Esophagus muscularis mucosa (tissue), 4 donors: ENCODE measurements at places on chromosomes 16 and 17. TPM values are rescaled to one million over a fixed set of nuclear protein-coding genes. Genes with fewer than 3 reads are reported as not detected.

DNA sequence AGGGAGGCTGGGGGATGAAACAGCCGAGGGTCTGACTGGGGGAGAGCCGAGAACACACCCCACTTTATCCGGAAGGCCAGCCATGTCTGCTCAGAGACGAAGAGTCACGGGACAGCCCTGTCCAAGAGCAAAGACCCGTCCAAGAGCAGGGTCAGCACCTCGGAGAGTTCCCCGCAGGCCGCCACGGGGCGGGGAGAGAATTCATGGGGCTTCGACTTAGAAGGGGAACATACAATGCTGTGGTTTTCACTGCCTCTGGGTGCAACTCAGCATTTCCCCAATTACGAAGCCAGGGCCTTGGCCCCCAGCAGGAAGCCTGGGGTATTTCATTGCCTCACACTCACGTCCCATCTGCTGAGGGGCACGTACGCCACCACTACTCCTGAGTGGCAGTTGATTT lies 59.3 kb downstream of the JPH3 start:
- no peak for DNase-seq

DNA sequence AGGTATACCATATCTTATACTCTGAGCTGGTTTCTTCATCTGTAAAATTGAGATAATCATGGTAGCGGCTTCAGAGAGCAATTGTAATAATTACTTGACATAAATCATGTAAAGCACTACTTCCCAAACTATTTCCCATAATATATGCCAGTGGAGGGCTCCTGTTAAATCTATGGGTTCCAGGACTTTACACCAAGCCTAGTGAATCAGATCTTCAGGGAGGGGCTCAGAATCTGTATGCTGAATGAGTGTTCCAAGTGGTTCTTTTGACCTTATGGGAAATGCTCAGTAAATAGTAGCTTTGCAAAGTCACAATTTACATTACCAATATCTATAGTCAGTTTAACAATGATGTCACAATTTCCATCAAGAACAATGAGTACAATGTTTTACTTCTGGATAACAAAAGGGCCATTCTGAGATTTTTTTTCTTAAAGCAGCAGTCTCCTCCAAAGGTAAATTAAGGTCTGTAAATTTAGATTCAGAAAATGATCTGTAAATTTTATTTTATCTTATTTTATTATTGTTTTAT lies 50.9 kb upstream of the NLK start:
- no peak for DNase-seq

DNA sequence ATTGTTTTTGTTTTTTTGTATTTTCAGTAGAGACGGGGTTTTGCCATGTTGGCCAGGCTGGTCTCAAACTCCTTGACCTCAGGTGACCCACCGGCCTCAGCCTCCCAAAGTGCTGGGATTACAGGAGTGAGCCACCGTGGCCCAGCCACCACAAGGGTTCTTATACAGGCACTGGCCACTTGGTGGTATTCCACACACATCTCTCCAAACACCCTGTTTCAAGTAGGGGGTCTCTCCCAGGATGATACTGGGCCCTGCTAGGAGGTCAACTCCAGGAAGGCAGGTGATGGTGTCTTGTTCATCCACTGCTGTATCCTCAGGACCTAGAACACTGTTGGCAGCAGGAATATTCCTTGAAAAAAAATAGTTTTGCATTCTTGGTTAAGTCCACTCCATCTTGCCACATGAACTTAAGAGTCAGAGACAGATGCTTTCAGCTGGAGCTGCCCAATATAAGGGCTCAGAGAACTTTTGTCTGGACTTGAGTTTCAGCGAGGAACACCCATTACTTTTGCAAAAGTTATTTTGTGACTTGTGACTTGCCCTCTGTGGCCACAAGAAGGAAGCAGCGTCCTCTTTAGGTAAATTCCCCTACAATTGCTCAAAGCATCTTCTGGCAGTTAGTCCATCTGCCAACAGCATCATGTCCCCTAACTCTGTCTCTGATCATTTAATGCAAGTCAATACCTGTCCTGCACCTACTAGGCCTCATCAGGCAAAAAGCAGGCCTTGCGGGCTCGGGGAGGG lies 7.4 kb upstream of the EEF2K start:
- no peak for DNase-seq

Gene CD79B
- 5.7 TPM for total RNA-seq

Gene TP53TG3
- total RNA-seq = not detected

DNA sequence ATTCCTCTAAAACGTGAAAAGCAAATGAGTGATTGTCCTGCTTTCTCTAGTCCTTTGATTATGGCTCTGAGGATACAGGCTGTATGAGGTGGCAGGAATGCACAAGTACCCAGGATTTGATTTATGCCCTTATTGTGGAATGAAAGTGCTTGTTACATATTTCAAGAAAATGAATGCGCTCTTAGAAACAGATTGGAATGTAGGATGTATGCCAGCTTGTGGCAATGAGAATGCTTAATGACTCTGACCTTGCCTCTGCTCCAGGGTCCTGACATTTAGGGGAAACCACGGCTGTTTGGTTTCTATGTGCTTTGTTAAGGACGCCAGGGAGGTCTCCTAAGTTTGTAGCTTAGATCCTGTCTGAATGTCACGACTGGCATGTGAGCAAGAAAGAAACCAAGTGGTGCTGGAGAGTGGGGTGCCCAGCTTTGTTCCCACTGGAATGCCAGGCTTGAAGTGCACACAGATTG lies 22.0 kb downstream of the PRCD start:
- no peak for DNase-seq

DNA sequence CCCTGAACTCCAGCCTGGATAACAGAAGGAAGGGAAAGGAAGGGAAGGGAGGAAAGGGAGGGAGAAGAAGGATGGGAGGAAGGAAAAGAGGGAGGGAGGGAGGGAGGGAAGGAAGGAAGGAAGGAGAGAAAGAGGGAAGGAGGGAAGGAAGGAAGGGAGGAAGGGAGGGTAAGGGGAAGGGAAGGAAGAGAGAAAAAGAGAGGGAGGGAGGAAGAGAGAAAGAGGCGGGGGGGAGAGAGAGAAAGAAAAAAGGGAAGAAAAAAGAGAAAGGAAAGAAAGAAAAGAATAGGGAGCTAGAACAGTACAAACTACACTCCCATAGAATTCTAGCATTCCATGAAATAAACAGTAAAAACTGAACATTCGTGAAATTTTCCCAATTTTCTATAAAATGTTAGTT lies 23.1 kb upstream of the TRIM37 start:
- DNase-seq = no peak

DNA sequence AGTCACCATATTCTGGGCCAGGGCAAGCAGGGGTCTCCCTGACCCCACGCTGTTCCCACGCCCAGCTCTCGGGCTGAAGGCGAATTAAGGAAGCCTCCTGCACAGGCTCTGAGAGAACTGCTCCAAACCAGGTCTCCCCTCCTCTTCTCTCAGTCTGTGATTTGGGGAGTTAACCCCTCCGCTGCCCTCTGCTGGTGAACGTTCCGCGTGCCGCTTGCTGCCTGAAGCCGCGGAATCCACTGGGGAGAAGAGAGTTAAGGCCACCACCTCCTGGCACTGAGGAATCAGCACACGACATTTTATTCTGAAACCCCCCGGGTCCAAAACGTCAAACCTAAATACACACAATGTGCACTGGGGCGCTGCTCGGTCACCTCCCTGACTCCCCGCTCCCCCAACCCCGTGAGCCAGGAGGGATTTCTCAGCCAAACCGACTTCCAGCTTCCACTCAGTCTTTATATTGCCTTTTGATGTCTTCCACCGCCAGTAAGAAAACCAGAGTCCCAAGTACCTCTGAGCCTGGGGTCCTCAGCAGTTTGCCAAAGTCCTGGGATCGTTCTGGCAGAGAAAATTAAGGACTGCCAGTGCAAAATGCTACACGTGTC lies 54.4 kb upstream of the RCVRN start:
- no peak for DNase-seq

Gene ZNF597
- 1.5 TPM for total RNA-seq

DNA sequence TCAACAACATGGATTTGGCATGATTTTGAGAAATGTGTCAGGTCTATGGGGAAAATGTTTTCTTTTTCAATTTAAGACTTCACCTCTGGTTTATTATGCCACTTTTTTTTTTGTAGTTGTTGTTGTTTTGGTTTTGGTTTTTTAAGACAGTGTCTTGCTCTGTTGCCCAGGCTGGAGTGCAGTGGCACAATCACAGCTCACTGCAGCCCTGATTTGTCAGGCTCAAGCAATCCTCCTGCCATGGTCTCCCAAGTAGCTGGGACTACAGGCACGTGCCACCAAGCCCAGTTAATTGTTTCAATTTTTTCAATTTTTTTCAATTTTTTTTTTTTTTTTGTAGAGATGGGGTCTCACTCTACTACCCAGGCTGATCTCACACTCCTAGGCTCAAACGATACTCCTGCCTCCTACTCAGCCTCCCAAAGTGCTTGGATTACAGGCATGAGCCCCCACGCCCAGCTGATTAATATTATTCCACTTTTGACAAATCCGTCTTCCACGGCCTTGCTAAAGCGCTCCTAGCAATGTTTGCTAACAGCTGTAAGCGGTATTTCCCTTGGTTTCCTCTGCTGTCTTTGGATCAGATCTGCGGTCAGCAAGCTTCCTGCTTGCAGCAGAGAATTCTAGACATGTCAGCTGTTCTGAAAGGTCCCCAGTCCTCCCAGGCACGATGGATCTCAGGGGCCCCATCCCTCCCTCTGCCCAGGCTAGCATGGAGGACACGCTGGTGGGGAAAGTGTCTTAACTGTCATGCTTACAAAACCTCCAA lies 7.0 kb upstream of the MILR1 start:
- no peak for DNase-seq

Gene SULT1A4
- 10.6 TPM for total RNA-seq

Gene BCL6B
- 2.5 TPM for total RNA-seq

DNA sequence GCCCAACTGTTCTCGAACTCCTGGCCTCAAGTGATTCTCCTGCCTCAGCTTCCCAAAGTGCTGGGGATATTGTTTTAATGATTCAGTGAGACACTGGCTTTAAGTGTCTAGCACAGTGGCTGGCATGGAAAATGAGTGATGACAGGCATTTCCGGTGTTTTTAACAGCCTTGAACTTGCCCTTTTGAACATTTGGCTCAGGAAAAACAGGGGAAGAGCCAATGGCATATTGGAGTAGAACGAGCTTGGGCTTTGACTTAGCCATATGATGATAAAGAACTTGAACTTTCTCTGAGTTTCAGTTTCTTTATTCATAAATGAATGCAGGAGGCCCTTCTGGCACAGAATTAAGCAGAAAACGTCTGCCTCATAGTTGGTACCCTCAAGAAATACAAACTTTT lies 145.0 kb upstream of the HS3ST4 start:
- no peak for DNase-seq

- no peak for DNase-seq
Measured at GRCh38 chr17:77472468-77473310, 331.9 kb downstream of the SEC14L1 start.

Gene HNF1B
- not detected for total RNA-seq

DNA sequence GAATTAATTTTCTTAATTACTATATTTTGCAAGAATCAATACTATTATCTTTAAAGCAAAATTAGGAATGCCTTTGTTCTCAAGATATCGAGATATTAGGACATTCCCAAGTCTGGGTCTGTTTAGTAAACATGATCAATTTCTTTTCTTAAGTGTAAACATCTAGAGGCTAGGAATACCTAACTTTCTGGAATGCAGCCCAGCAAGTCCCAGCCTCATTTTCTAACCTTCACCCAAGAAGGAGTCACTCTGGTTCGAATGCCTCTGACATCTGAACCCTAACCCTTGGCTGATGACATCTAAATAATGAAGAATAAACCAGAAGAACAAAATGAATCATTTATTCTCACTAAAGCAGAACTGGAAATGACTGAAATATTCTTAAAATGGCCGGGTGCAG lies 297.5 kb upstream of the IRX3 start:
- DNase-seq = peak; percentile 21

- no peak for DNase-seq
Measured at GRCh38 chr16:27852681-27853080, 210.8 kb downstream of the GSG1L start.

Gene ATP6V0A1
- 51.9 TPM for total RNA-seq

- no peak for DNase-seq
Measured at GRCh38 chr17:2385240-2386210, 15.3 kb downstream of the MNT start.

GRCh38 chr16:57893559-57894389 lies 77.2 kb downstream of the CNGB1 start:
- no peak for DNase-seq

GRCh38 chr17:63740464-63741142 lies 996 bp downstream of the STRADA start:
- DNase-seq = no peak

DNA sequence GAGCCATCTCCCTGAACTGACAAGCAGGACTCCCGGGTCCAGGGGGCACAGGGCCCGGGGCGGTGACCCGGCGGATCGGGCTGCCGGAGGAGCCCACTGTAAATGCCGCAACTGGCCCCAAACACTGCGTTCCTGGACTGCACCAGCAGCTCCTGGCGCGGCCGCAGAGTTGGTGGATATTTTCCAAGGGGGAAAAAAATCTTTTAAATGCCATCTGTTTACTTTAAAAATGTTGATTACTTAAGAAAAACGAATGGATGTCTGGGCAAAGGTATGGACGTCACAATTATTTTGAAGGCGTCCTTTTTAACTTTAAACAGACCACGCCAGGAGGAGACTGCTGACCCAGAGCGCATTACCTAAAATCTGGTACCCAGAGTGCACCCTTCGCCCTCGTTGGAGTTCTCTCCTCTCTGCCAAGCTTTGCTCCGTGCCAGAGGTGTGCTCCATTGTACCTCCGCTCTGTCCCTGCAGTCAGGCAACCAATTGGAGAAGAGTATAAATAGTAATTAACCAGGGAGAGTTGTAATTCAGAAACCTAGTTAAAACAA lies 3.4 kb downstream of the HS3ST3B1 start:
- DNase-seq = no peak

DNA sequence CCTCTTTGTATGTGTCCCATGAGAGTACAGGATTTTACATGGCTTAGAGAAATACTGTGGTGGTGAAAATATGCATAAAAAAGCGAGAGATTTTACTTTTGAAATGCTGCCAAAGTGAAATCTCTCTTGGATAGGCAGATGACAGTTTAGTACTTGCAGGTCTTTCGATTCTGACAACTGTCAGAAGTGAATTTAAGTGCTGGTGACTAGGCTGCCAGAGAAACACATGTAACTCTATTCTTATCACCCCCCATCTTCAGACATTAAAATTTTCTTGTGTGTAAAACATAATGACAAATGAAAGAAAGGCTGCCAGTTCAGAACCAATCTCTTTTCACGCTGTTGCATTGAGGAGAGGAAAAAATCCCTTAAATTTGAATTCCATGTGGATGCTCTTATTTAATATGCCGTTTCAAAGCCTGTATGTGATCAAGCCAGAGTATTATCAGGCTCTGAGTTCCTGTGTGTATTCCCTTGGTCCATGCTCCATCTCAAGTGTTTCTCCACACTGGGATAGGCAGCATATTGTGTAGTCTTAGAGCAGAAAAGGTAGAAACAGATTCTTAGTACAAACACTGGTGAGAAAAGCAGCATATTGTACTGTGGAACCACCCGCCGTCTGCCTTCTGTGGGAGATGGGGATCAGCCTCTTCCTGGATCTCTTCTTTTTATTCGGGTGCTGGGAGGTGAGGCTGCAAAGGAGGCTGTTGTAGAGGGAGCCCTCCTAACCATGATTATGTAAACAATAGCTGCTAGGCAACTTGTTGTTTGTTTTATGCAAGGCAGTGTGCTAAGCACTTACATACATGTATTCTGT lies 291.3 kb downstream of the WWOX start:
- DNase-seq = no peak
